ENCODE measurements at places on chromosomes 12 and 14.

DNA sequence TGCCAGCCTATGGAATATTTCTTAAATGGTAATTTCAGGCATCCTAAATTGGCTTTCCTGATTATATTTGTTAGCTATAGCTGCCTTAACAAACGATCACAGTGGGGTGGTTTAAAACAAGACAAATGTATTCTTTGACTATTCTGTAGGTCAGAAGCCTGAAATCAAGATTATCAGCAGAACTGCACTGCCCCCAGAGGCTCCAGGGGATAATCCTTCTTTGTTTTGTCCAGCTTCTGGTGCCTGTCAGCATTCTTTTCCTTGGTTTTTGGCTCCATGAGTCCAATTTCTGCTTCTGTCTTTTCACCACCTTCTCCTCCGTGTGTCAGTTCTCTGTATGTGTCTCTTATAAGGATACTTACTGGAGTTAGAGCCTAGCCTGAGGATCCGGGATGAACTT, 1282.2 kb upstream of the USP15 start:
- DNase-seq = no peak
- H3K36me3 ChIP-seq = no peaks in the 10 kb centered on the region
- H3K27me3 ChIP-seq = no peaks in the 10 kb centered on the region
- H3K27ac ChIP-seq = no peak overlapping the region

DNA sequence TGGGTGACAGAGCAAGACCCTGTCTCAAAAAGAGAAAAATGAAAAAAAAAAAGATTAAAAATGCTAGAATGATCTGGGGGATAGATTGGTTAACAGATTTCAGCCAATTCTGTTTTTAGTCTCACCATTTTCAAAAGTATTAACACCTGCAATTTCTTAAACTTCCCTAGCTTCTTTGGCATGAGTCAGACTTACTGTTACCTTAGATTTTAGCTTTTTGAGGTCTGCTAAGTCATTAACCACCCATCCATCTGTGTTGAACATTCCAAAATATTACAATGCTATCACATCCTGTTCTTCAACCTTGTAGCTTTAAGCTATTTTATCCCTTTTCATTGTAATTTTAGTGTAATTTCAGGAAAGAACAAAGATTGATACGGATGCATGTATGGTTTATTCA, 59.3 kb downstream of the PPP1R13B start:
- DNase-seq = no peak
- no peaks in the 10 kb centered on the region for H3K36me3 ChIP-seq
- no peaks in the 10 kb centered on the region for H3K4me1 ChIP-seq
- H3K4me3 ChIP-seq = no peak overlapping the region

DNA sequence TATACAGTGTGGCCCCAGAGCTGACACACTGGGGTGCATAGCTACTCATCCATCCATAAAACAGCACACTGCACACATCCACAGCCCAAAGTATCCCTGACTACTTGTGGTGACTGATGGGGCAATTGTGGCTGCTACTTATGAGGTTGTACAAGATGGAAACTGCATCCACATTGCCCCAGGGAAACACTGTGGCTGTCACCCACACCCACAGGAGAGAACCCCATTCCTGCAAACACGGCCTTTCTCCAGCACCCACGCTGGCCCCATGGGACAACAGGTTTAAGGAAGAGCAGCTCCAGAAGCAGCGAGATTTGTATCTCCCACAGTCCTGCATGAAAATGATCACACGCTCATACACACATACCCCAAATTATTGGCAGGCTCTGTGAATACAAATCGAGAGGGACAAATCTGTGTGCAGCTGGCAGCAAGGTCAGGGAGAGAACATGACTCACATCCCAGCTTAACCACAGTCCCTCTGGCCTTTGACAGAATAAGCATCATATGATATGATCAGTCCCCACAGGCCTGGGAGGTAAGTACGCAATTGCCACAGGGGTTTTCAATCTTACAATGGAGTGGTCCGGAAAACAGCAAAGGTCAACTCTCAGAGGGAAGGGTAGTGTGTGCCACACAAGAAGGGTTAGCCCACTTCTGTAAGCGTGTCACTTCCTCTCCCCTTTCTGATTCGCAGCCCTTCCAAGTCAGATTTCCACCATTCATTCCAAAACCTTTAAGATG, 61.9 kb downstream of the ESR2 start:
- 0 out of 2 replicates have a peak, but pooled peaks cover 8% of the 10 kb centered on the region for H3K27me3 ChIP-seq
- no peak overlapping the region for H3K27ac ChIP-seq
- DNase-seq = peak; percentile 75
- H3K4me3 ChIP-seq = no peak overlapping the region

- no peaks in the 10 kb centered on the region for H3K36me3 ChIP-seq
- no peak for DNase-seq
- no peak overlapping the region for H3K27ac ChIP-seq
- no peaks in the 10 kb centered on the region for H3K4me1 ChIP-seq
- H3K27me3 ChIP-seq = no peaks in the 10 kb centered on the region
- no peak overlapping the region for H3K4me3 ChIP-seq
Measured at GRCh38 chr12:16562435-16562834, 43.5 kb downstream of the LMO3 start.

- no peaks in the 10 kb centered on the region for H3K27me3 ChIP-seq
- H3K4me1 ChIP-seq = no peaks in the 10 kb centered on the region
- no peak for DNase-seq
- no peak overlapping the region for H3K4me3 ChIP-seq
- no peaks in the 10 kb centered on the region for H3K36me3 ChIP-seq
Measured at GRCh38 chr12:26086936-26087335, 37.9 kb downstream of the BHLHE41 start.

DNA sequence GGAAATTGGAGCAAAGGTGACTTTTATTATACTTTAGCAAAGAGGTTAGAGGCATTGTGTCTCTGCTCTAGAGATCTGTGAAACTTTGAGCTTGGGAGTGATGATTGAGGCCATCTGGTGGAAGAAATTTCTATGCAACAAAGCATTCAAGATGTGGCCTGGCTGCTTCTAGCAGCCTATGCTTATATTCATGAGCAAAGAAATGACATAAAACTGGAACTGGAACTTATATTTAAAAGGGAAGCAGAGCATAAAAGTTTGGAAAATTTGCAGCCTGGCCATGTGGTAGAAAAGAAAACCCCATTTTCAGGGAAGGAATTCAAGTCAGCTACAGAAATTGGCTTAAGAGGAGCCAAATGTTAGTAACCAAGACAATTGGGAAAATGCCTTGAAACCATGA, 70.4 kb downstream of the SDR9C7 start:
- H3K36me3 ChIP-seq = no peaks in the 10 kb centered on the region
- no peak overlapping the region for H3K27ac ChIP-seq
- no peaks in the 10 kb centered on the region for H3K27me3 ChIP-seq
- H3K4me3 ChIP-seq = no peak overlapping the region
- H3K4me1 ChIP-seq = no peaks in the 10 kb centered on the region

- H3K4me1 ChIP-seq = peaks cover 9% of the 10 kb centered on the region
- no peak overlapping the region for H3K4me3 ChIP-seq
- no peak for DNase-seq
- no peak overlapping the region for H3K27ac ChIP-seq
- no peaks in the 10 kb centered on the region for H3K27me3 ChIP-seq
Measured at GRCh38 chr14:49947506-49947905, 54.6 kb downstream of the ARF6 start.
